Liver (tissue), 10 donors: ENCODE measurements at places on chromosomes 3 and 15. TPM values are rescaled to one million over a fixed set of nuclear protein-coding genes. Genes with fewer than 3 reads are reported as not detected.

GRCh38 chr15:91970142-91970541, 116.6 kb downstream of the SLCO3A1 start:
- DNase-seq, result no peak

DNA sequence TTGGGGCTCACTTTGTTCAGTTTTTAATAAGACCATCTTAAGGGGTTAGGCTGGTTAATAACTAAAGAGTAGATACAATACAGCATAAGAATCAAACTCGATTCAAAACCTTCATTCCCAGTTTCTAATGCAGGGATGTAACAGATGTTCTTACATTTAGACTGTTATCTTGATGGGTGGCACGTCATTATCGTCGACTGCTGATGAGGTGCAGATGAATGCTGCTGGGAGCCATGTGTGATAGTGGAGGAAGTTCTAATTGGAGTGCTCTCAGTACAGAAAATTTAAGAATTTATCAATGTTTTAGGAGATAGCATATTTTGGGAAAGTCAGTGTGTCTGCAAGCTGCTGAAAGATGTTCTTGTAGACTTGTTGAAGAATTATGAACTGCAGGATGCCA, 331.5 kb downstream of the PTPRG start:
- DNase-seq, result no peak

DNA sequence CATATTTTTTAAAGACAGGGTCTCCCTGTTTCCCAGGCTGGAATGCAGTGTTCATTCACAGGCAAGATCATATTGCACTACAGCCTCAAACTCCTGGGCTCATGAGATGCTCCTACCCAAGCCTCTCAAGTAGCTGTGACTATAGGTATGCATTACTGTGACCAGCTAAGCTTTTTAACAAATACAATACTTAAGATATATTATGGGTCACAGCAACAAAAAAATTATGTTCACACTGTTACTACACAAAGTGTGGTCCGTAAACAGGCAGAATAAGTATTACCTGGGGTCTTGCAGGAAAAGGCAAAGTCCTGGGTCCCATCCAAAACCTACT, 152.5 kb downstream of the VPS13C start:
- DNase-seq, result no peak

The ANKRD63 gene
- not detected for total RNA-seq

DNA sequence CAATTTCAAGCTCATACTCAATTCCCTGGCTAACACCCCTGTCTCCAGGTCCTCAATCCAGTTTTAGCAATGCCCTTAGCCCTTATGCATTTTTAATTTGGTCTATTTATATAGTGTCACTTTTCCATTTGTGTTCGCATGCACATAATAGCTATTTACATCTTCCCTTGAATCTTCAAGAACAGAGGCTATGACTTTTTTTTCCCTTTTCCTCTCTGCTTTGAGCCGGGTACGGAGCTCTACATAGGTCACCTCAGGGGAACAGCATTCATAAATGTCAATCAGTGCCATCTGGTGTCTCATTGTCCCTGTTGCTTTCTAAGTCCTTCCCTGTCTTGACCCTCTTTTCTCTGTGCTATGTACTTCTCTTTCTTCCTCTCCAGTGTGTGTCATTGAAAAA, 26.5 kb upstream of the ACTC1 start:
- no peak for DNase-seq
